ENCODE measurements at places on chromosomes 16 and 17. TPM values are rescaled to one million over a fixed set of nuclear protein-coding genes. Genes with fewer than 3 reads are reported as not detected.

GPR139 gene
- total RNA-seq: not detected

VTN gene
- 0.72 TPM for total RNA-seq

SOST gene
- total RNA-seq: not detected

NXPH3 gene
- 1.0 TPM for total RNA-seq

PTX4 gene
- not detected for total RNA-seq

ABCA3 gene
- total RNA-seq: 3.8 TPM

DNA sequence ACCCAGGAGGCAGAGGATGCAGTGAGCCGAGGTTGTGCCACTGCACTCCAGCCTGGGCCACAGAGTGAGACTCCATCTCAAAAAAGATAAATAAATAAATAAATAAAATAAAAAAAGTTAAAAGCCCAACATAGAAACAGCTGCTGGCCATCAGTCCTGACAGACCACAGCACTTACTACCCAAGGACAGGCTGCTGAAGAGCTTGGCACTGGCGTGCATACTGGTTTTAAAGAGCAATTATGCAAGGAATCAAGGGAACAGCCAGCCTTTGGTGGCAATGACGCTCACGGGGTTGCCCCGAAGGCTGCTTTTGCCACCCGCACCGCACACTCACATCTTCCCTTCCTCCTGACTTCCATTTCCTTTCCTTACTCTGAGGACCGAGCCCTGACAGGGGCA, 4.2 kb downstream of the PLD6 start:
- peak overlapping the region; percentile 50 for H3K27ac ChIP-seq
- peaks cover 72% of the 10 kb centered on the region for H3K4me1 ChIP-seq
- no peak for DNase-seq
- H3K27me3 ChIP-seq: no peaks in the 10 kb centered on the region

- no peak for DNase-seq
- H3K27ac ChIP-seq: peak overlapping the region; percentile 78
- H3K4me3 ChIP-seq: no peak overlapping the region
- no peaks in the 10 kb centered on the region for H3K36me3 ChIP-seq
- H3K27me3 ChIP-seq: no peaks in the 10 kb centered on the region
These were observed 24.4 kb downstream of the ARHGAP17 start for GRCh38 chr16:24990803-24991202.

DNA sequence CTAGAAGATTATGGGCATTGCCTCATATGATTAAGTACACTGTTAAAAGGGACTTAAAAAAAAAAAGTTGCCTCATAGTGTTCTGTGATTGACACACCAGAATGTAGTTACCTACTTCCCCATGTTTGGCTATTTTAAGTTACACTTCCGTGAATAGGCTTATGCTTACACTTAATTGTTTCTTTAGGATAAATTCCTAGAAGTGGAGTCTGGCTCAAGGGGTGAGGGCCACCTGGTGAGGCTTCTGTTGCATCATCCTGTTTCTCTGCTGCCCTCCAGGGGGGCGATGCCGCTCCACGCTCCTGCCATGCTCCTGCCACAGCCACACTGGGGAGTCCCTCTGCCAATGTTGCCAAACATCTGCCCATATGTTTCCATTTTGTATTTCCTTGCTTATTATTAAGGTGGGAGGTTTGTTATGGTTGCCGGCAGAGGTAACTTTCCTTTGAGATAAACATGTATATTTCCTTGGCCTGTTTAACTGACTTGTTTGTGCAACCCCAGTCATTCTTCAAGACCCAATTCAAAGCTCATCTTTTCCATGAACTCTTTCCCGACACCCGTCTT, 73.1 kb downstream of the KSR1 start:
- no peaks in the 10 kb centered on the region for H3K36me3 ChIP-seq
- peak; percentile 73 for DNase-seq
- no peak overlapping the region for H3K27ac ChIP-seq
- H3K4me1 ChIP-seq: peaks cover 31% of the 10 kb centered on the region
- H3K27me3 ChIP-seq: no peaks in the 10 kb centered on the region

- DNase-seq: no peak
- H3K4me1 ChIP-seq: peaks cover 65% of the 10 kb centered on the region
- H3K36me3 ChIP-seq: no peaks in the 10 kb centered on the region
- peak overlapping the region; percentile 89 for H3K4me3 ChIP-seq
- no peaks in the 10 kb centered on the region for H3K27me3 ChIP-seq
- peak overlapping the region; percentile 96 for H3K27ac ChIP-seq
These were observed 2.0 kb downstream of the SIAH1 start for GRCh38 chr16:48383009-48383876.

DNA sequence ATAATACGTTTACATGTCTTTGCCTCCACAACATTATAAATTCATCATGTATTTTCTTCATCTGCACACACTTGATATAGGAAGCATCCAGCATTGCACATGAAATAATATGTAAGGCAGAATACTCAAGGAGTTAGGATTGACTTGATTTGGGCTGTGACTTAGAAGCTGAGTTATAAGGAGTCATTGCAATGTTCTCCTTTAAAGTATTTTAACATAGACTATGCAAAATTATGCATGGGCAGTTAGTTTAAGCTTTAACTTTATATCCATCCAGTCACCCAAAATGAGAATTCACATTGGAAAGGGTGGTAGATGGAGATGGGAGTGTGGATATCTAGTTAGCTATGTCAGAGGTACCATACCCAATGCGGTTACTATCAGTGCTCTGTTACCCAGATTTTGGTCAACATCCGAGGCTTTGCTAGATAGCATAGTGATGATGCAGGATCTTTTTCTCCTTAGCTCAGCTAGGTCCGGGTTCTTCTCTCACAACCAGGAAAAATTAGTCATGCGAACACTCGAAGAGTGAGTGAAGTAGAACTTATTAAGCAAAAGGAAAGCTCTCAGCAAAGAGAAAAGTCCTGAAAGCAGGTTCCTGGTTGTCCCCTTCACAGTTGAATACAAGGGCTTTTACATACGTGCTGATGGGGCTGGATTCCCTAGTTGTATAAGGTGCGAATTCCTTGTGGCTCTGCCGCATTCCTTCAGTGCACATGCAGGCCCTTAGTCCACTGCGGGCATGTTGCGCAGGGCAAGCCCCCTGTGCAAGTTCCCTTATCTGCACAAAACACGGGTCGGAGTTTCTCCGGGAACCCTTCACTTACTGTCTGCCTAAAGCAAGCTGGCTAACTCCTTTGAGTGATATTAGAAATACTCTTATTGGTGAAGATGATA, 73.1 kb upstream of the FAM20A start:
- no peak overlapping the region for H3K4me3 ChIP-seq
- H3K36me3 ChIP-seq: no peaks in the 10 kb centered on the region
- no peak for DNase-seq
- H3K27me3 ChIP-seq: no peaks in the 10 kb centered on the region
- no peak overlapping the region for H3K27ac ChIP-seq

- no peaks in the 10 kb centered on the region for H3K4me1 ChIP-seq
- H3K4me3 ChIP-seq: no peak overlapping the region
- no peak for DNase-seq
- no peaks in the 10 kb centered on the region for H3K27me3 ChIP-seq
These were observed 127.2 kb downstream of the AXIN2 start for GRCh38 chr17:65434251-65434650.

DNA sequence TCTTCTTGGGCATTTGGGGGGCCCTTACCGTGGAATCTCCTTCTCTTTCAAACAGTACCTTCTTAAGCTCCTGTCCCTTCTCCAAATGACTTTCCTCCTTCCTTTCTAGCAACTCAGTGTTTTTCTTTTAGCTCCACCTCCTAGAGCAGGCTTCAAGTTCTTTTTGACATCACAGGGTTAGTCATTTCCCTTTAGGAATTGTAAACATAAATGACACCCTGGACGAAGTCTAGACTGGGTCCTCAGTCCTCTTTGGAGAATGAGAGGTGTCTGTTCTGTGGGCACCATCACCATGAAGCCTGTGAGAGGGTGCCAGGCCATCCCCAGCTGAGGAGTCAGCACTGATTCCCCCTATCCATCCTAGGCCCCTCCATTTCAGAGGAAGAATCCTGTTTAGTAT, 94.7 kb downstream of the SALL1 start:
- H3K36me3 ChIP-seq: no peaks in the 10 kb centered on the region
- H3K4me3 ChIP-seq: no peak overlapping the region
- no peak overlapping the region for H3K27ac ChIP-seq
- H3K27me3 ChIP-seq: no peaks in the 10 kb centered on the region
- H3K4me1 ChIP-seq: no peaks in the 10 kb centered on the region

DNA sequence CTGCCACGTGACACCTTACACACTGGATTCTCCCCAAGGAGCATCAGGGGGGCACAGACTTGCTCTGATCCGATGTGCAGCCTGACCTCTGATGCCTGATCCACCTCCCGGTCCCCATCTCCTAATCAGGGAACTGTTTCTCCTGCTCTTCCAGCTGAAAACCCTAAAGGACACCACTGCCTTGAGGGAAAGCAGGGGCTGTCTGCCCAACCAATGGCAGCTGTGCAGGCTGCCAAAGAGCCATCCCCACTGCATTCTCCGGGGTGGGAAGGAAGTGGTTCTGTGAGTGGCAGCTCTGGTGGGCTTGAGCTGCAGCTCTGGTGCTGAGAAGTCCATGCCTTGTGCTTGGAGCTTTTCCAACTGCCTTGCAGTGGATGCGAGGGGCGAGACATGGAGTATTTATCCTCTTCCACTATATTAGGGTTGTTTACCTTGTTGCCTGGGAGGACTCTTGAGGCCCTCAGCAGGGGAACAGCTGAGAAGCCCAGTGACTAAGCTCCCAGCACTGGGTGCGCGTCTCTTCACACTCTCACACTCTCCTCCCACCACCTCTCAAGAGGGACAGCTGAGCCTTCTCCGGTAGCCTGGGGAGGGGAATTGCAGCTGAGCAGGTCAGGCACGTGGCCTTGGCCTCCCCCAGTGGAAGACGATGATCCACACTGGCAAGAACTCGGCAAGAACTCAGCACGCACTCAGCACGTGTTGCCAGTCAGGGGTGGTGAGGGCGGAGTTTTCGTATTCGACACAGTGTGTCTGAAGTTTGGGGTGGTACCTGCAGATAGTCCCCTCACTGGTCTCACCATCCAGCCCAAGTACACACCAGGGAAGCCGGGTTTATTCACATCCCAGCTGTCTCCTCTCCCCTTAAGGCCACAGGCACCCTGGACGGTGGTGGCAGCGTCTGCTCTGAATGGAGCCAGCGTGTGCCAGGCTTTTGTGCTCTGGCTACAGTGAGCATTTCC, 21.1 kb upstream of the SPATA32 start:
- DNase-seq: no peak
- H3K27me3 ChIP-seq: no peaks in the 10 kb centered on the region
- peaks cover 85% of the 10 kb centered on the region for H3K36me3 ChIP-seq

- no peak for DNase-seq
- peaks cover 65% of the 10 kb centered on the region for H3K4me1 ChIP-seq
- no peaks in the 10 kb centered on the region for H3K36me3 ChIP-seq
These were observed 98.4 kb downstream of the XYLT1 start for GRCh38 chr16:17372386-17372785.

GRCh38 chr16:69611103-69611640, 45.4 kb downstream of the NFAT5 start:
- no peaks in the 10 kb centered on the region for H3K4me1 ChIP-seq
- H3K36me3 ChIP-seq: no peaks in the 10 kb centered on the region
- no peak overlapping the region for H3K27ac ChIP-seq
- DNase-seq: no peak
- H3K4me3 ChIP-seq: no peak overlapping the region

DNA sequence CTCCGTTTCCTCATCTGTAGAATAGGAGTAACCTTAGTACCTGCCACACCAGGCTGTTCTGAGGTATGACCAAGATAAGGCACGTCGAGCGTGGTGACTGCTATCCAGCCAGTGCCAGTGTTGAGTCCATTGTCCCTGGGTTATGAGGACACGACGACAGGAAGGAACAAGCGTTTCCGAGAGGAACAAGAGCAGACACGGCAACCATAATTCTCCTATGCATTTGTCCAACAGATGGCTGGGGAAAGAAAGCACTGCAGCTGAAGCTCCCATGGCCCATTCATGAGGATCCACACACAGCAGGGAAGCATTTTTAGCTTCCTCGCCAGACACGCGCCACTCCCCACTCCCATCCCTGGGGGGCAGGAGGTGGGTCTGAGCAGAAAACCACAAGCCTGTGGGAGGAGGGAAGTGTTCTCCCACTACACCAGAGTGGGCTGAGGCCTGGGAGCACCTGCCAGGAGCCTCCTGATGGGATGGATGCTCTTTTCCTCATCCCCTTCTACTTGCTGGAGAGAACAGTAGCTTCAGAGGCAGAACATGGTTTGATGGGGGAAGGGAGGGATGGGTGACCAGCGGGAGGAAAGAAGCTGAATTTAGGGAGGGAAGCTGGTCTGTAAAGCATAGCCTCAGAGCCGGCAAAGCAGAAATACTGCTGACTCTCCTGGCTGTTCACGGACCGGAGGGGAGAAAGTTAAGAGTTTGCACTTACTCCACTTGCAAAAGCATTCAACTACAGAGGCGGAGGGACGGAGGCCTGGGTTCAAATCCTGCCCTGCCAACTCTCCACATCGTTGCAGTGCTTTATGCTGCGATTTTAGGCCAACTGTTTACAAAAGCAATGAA, 2.7 kb downstream of the COTL1 start:
- H3K27ac ChIP-seq: peak overlapping the region; percentile 48
- peak overlapping the region; percentile 88 for H3K4me3 ChIP-seq
- no peaks in the 10 kb centered on the region for H3K36me3 ChIP-seq
- no peaks in the 10 kb centered on the region for H3K27me3 ChIP-seq

DNA sequence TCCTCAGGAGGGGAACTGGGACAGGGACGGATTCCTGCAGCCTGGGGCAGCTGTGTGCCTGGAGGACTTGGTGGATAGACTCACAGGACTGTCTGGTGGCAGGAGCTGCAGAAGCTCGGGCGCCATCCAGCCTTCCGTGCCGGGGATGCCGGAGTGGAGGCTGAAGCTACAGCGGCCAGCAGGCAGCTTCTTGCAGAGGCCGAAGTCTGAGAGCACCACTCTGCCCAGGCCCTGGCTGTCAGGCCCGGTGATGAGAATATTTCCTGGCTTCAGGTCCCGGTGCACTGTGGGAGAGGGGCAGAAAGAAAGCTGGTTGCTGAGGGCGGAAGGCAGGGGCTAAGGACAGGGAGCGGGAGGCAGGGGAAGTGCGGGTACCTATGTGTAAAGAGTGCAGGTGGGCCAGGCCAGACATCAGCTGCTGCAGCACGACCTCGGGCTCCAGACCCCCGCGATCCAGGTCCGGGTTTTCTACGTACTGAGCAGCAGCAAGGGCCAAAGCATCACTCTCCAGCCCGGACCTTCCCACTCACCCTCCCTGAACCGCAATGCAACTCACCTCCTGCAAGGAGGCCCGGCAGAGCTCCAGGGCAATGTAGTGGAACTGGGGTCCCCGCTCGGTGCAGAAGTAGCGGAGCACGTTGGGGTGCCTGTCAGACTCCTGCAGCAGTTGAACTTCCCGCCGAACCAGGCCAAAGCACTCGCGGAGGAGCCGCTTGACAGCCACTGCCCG, 16.1 kb downstream of the PLK1 start:
- no peak overlapping the region for H3K4me3 ChIP-seq
- H3K4me1 ChIP-seq: peaks cover 14% of the 10 kb centered on the region
- H3K27ac ChIP-seq: no peak overlapping the region
- peak; percentile 53 for DNase-seq
- H3K36me3 ChIP-seq: peaks cover 27% of the 10 kb centered on the region

DNA sequence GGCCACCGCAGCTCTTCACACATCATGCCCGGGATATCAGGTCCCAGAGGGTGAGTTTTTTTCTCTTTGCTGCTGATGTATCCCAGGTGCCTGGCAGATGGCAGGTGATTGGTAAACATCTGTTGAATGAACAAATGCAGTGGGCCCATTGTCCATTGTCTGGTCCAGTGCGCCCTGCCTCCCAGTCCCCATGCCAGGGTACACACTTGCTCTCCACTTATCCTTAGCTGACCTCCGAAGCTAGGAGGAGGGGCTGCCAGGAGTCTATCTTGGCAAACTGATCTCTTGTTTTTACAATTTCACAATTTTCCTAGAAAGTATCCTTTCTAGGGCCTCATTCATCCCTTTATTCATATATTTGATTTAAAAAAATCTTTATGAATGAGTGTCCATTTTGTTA, 196.0 kb downstream of the RAB11FIP4 start:
- peaks cover 26% of the 10 kb centered on the region for H3K4me1 ChIP-seq
- no peak overlapping the region for H3K27ac ChIP-seq
- H3K36me3 ChIP-seq: no peaks in the 10 kb centered on the region
